Stimulated activated CD4-positive, alpha-beta T cell treated with anti-CD3 and anti-CD28 coated beads, Interleukin-4, amount 100 ng/mL, for 4 hours (primary cell): ENCODE measurements at places on chromosomes 4 and X.

- no peak for DNase-seq
Observed at GRCh38 chrX:13764281-13764680, 29.7 kb downstream of the OFD1 start.

DNA sequence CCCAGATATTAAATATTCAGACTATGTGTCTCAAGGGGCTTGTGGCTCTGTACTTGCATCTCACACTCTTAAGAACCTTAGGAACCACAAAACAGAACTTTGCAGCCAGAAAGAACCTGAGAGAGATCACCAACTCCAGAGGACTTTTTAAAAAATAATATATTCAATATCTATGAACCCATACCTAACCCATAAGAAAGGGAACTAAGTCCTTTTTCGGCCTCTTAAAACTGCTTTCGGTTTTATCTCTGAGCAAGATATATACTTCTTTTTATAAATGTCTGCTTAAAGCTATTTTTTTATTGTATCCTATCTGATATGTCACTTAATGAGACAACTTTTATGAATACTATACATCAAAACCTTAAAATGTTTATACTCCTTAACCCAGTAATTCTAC is 10.9 kb downstream of the SMARCA1 start:
- DNase-seq = no peak

DNA sequence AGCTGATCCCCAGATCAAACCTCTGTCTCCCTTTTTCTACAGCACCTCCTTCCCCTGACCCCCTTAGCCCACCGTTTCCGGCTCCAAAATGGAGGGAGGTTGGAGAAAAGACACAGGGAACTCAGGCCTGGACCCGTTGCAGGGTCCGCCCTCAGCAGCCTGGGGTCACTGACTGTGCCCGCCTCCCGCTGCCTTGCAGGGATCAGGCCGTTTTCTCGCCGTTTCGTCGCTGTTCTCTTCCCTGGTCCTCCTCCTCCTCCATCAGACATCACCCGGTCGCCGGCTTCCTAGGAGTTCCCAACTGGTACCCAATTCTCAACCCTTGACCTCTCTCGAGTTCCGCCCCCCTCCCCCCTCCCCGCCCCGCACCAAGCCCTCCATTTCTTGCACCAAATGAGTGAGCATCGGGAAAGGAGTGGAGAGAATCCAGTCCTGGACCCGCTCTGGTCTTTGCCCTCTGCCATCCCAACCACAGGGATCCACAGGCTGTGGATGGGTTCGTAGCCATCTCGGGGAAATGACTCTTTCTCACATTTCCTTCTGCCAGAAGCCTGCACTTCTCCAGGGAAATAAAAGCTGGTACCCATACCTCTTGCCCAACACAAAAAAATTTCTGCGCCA is 493 bp downstream of the TCEAL5 start:
- DNase-seq = no peak

DNA sequence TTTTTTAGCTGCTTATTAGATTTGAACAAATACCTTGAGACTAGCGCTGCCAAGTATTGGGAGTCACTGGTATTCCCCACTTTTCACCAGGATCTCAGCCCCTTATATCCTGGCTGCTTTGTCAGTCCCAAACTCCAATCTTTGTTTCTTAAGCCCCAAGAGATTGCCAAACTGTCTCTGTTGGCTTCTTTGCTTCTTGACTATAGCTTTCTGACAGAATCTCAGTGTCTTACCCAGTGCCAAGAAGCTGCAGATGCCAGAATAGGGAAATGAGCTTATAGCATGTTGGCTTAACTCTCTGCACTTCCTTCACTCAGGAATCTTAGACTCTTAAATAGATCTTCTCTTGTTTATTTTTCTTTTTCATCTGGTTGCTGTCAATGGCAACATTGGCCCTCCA is 297.5 kb upstream of the DCAF8L1 start:
- DNase-seq = no peak

- no peak for DNase-seq
Observed at GRCh38 chr4:82624819-82625218, 63.0 kb upstream of the TMEM150C start.

- DNase-seq = no peak
Observed at GRCh38 chr4:57109847-57110639, at the start of gene IGFBP7. Gene IGFBP7, minus strand, starts transcription at chr4:57110385. Its CDS starts 34 bp downstream, at chr4:57110351.

DNA sequence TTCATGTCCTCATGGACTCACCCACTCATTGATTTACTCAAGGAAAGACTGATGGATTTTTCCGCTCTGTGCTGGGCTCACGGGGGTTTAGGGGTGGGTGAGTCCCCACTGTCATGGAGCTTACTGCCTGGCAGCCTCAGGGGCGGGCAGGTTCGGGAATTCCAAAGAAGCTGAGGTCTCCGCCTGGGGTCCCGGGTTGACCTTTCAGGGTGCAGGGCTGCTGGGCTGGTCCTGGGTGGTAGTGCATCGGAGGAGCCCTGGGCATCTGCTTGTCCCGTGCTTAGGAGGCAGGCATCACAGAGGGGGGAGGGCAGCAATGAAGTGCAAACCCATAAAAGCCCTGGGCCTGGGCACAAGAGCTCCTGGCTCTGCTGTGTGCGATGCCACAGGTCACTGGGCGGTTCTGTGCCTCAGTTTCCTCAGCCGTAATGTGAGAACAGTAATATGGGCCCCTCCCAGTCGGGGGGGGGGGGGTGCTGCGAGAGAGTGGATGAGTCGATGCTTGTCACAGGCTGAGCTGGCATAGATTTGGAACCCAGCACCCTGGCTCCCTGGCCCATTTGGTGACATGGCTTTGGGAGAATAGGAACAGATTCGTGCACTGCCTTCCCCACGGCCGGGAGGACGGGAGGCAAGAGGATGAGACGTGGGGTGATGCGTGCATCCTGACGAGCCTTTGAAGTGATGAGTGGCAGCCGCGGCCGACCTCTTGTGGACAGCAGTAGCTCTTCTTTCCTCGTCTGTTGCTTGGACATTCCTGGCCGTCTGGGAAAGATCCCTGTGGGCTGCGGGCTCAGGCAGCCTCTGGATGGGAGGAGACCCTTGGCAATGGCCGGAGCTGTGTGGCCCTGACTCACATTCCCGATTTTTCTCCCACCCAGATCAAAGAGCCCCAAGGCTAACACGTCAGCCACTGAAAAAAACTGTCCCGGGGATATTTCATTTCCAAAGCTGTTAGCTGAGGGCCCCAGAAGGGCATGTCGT is 42.0 kb downstream of the PSAPL1 start:
- DNase-seq = no peak
